T-helper 17 cell (primary cell): ENCODE measurements at places on chromosomes 2 and 18. TPM values are rescaled to one million over a fixed set of nuclear protein-coding genes. Genes with fewer than 3 reads are reported as not detected.
A peak's percentile ranks its signal among the peaks of the same experiment; 100 is the strongest.

DNA sequence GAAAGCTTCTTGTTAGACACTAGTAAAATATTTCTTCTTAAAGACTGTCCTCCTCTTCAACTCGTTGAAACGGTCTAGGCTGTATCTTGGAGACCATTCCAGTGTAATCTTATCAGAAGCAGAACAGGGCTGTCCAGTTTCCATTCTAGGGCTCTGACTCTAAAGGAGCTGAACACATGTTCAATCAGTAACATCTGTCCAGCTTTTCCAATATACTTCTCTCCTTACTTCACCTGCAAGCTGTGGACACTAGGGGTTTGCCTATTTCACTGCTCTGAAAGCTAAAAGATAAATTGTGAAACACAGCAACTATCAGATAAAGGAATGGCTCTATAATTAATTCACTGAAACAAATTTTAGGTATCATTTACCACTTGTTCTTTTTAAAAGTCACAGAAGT is 73.8 kb downstream of the ZNF385B start:
- no peak for DNase-seq

DNA sequence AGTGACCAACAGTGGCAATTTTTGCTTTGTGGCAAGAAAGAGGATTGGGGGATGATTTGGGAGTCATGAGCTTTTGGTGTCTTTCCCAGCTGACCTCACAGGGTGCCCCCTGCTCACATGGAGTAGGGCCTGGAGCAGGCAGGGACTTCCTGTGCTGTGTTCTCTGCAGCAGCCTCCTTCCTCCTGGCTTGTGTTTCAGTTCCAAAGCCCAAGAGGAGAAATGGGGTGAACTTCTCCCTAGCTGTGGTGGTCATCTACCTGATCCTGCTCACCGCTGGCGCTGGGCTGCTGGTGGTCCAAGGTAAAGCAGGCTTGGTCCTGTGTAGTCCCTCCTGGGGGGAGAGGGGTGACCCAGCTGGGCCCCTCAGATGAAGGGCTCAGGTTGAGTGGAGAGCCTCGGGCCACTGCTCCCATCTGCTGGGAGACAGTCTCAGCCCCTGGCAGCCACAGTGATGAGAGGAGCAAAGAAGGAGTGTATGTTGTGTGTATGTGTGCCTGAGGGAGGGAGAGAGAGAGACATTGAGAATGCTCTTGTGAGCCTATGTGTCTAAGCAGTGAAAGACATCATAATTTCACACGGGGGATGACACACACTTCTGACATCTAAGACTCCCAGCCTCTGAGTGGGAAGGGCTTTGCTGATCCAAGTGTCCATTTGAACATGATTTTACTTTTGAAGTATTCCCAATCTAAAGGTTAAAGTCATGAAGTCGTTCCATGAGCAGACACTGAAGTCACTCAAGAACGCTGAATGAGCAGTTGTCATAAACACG is 27.2 kb downstream of the MARCO start:
- DNase-seq = no peak

- DNase-seq = no peak
These were observed 202.4 kb downstream of the INSIG2 start for GRCh38 chr2:118290411-118291250.

GRCh38 chr18:55078303-55078932 is 119.2 kb upstream of the CCDC68 start:
- no peak for DNase-seq

DNA sequence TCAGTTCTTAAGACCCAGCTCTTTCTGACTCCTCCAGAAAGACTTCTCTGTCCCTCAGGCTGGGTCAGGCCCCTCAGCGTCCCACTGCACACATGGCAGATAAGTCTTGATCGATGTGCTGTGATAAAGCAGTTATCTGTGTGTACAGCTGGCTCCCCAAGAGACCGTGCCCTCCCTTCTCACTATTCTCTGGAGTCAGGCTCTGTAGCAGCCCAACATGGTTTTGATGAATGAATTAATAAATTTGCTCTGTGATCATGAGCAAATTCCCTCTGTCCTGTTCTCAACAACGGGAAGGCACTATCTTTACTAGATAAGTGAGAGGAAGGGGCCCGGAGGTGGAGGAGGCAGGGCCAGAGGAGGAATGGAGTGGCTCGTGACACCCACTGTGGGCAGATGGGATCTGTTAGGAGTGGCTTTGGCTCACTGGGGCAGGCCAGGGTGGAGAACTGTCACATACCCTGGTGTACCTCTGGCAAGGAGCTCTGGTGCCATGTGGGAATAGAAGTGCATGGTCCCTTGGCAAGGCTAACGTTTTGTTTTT is 48.3 kb downstream of the ZFP36L2 start:
- no peak for DNase-seq

DNA sequence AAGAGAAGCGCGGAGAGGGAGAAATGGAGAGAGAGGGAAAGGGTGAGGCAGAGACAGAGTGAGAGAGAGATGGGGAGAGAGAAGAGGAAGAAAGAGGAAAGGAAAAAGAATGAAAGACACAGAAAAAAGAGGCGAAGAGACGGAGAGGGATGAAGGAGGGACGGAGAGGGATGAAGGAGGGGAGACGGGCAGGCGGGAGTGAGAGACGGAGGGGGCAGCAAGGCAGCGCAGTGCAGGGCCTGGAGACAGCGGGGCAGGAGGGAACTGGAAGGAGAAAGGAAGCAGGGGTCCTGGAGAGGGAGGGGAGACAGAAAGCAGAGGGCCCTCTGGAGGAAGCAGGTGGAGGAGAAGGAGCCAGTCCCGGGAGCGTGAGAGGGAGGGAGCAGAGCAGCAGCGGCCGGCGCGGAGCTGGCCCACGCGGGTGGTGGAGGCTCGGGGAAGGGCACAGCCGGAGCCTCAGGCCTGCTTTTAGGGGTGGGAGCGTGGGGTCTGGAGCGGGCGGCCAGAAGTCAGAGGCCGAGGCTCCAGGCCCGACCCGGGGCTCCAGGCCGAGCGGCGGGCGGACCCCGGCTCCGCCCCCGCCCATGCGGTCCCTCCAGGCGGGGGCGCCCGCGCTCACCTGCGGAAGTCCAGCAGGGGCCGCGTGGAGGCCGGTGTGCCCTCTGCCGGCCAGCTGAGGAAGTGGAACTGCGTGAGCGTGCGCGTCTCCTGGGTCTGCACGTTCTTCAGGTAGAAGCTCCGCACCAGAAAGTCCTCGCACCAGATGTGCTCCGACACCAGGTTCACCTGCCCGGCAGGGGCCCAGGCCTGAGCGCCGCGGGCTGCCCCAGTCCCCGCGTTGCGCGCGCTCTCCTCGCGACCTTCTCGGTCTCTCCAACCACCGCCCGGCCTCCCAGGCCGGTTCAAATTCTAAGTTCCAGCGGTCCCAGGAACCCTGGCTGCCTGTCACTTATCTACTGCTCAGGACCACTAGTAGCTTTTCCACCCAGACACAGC is 14.5 kb downstream of the PTPRN start:
- peak; percentile 83 for DNase-seq

UGT1A9 gene
- not detected for total RNA-seq

WDPCP gene
- total RNA-seq = 12.9 TPM

SPDYA gene
- 11.2 TPM for total RNA-seq
